Cardiac ventricle fibroblast (primary cell): ENCODE measurements at places on chromosomes 6 and 20. TPM values are rescaled to one million over a fixed set of nuclear protein-coding genes. Genes with fewer than 3 reads are reported as not detected.

KHDC1L gene
- total RNA-seq = not detected in 2 replicates

TREML2 gene
- not detected in 2 replicates for total RNA-seq

CST5 gene
- not detected in 2 replicates for total RNA-seq

ZBTB12 gene
- 2.1 and 2.5 TPM in 2 replicates for total RNA-seq

SLC22A2 gene
- total RNA-seq = not detected in 2 replicates

PPT2 gene
- total RNA-seq = 9.5 and 18.3 TPM in 2 replicates

FNDC1 gene
- 1.7 TPM in 2 replicates for total RNA-seq

SLC17A2 gene
- not detected in 2 replicates for total RNA-seq

ULBP3 gene
- 3.0 and 3.2 TPM in 2 replicates for total RNA-seq

PTCHD4 gene
- 1.7 and 2.0 TPM in 2 replicates for total RNA-seq
